ENCODE measurements at places on chromosomes 5 and 9.

GRCh38 chr5:133618141-133618540, 5.8 kb upstream of the FSTL4 start:
- DNase-seq, result no peak

- DNase-seq, result no peak
Observed at GRCh38 chr5:2909035-2909434, 157.6 kb upstream of the IRX2 start.

DNA sequence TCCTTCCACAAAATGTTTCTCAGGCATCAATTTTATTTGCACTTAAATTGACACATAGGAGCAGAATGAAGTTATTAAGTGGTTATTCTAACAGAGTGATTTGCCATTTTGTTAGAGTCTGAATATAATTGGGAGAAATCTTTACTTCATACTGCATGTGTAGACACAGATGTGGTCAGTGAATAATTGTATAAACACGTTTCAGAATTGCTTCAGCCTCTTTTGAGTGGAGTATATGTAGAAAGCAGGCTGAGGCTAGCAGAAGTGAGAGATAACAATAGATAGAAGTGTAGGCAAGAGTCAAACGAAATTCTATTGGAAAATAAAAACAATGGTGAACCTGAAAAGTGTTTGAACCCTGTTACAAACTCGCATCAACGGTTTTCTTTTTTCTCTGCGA, 270.7 kb downstream of the TMEM167A start:
- no peak for DNase-seq

- no peak for DNase-seq
Observed at GRCh38 chr5:40166802-40167201, 512.9 kb upstream of the PTGER4 start.

DNA sequence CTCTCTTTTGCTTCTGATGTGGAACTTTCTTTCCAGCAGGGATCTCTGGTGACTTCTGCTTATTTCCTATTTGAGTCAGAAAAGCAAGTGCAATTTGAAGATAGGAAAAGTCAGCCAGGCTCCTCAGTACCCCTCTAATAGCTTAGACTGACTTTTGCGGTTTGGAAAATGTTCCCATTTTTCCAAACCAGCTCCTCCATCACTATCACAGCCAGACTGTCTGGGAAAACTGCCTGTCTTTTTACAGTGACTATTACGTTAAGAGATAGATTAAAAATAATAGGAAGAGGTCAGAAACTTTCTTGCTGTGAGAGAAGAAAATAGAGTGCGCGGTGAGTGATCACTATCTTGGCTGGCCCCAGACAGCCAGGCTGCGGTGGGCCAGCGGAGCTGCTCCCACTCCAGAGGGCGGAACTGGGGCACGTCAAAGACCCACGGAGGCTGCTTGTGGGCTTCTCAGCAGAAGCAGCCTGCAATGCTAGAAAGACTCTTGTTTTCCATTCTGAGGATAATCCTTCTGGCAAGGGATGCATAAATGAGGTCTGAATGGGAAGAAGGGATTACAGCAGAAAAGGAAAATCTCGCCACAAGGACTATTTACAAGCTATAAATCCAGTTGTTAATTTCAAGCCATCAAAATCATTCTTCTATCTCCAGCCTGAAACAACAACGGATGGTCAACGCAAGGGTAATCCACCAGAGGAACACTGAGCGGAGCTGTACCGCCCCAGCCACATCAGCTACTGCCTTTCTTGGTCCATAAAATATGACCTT, 151.0 kb upstream of the MSX2 start:
- DNase-seq, result no peak

- peak; percentile 61 for DNase-seq
Observed at GRCh38 chr9:128684325-128685199, 4.5 kb upstream of the SET start.

GRCh38 chr5:107867266-107867665, 196.5 kb upstream of the EFNA5 start:
- no peak for DNase-seq

- no peak for DNase-seq
Observed at GRCh38 chr5:84779186-84779585, 394.5 kb upstream of the EDIL3 start.

GRCh38 chr9:126664900-126665643, 51.3 kb downstream of the LMX1B start:
- no peak for DNase-seq

GRCh38 chr5:17912794-17913193, 278.5 kb downstream of the TAF11L14 start:
- DNase-seq, result no peak

DNA sequence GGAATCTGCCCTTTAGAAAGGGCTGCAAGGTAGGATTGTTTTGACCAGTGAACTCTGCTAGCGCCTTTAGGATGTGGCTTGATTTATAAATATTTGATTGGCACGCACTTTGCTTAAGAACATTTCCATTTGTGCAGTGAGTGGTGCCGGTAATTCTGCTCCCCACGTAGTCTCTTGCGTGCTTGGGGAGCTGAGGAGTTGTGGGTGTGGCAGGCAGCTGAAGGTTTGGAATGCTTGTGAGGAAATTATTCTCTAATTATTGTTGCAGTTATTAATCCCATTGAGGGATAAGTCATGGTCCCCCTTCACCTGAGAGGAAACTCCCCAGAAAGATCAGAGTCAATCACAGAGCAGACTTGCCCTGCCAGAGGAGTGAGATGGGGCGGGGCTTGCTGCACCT, 76.7 kb downstream of the FGF1 start:
- DNase-seq, result no peak

- no peak for DNase-seq
Observed at GRCh38 chr5:133360693-133361472, 251.5 kb downstream of the FSTL4 start.

GRCh38 chr9:120917929-120918762, 8.4 kb downstream of the TRAF1 start:
- DNase-seq, result no peak

DNA sequence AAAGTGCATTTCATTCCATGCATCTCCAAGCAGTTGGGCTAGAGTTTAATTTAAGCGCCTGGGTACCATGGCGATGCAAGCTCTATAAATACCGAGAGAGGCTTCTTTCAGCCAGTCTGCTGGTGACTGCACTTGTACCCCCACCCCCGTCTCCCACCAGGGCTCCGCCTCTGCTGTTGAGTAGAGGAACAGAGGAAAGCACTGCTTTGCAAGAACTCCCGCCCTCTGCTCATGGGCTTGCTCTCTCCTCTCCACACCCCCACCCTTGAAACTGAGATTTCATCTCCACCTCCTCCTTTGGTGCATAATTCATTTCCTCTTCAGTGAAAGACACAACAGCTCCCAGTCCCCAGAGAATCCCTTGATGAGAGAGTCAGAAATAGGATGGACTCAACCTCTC, 5.1 kb upstream of the WWC1 start:
- no peak for DNase-seq

DNA sequence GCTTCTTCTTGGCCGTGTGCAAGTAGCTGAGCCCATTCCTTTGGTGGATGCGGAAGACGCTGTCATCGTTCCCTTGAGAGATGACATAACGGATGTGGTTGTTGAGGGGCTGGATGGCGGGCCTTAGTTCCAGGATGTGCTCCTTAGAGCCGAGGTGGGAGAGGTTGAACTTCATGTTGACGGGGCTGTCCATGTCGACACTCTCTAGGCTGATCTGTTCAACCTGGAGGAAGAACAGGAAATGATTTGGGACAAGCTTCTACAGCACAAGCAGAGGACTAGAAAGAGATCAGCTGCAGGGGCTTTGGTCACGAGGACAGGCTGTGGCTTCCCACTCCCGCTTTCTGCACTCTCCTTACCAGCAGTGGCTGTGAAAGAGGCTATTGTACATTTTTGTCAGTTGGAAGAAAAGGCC, 176.0 kb downstream of the SLC12A2 start:
- DNase-seq, result no peak

DNA sequence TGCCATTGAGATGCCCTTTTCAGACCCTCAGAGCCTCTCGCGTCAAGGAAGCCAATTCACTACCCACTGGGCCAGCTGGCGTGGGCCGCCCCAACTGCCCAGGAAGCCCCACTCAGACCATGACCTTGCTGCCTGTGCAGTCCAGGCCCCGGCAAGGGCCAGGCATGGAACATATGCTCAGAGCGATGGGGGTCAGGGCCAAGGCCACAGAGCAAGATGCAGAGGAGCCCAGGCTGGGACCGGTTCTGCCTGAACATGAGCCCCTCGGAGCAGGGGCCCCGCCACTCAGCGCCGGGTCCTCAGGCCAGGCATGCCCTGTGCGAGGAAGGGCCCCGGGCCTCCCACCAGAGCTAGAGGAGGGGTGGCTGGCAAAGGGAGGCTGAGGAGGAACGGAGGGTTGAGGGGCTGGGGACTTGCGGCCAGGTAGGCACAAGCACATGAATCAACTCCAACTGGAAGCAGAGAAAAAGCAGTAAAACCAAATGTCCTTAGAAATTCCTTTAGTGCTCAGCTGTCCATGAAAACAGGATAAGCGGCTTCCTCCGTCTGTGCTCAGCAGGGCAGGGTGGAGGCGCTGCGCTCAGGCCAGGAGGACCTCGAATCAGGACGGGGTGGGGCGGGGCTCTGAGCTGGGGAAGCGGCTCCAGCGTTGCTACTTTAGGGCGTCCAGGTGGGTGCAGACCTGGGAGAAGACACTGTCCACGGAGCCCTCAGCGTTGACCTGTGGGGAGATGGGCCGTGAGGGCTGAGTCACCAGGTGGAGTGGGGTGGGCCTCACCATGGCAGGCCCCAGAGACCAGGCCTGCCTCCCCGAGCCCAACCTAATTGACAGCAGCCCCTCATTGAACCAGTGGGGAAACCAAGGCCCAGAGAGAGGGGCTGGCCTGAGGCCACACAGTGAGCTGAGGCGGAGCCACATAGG, 9.9 kb downstream of the AK1 start:
- DNase-seq, result no peak

GRCh38 chr5:142013734-142014521, 1.1 kb upstream of the GNPDA1 start:
- no peak for DNase-seq

DNA sequence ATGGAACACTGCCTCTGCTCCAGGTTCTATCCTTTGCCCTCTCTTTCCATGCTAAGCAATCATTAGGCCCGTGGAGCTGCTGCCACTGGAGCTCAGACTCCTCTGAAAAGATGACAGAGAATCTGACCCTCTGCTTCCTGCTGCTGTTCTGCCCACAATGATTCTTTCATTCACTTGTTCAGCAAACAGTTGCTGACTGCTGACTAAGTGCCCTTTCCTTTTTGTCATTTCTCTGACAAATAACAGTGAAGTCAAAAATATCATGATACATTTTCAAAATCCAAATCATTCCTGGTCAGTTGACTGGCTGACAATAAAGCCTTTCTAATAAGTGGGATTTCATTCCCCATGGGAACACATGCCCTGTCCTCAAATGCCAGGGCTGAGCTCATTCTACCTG, 110.1 kb downstream of the SIL1 start:
- no peak for DNase-seq

- no peak for DNase-seq
Observed at GRCh38 chr9:115276621-115277020, 158.7 kb upstream of the TNC start.

- DNase-seq, result no peak
Observed at GRCh38 chr5:78490709-78491485, 130.5 kb downstream of the SCAMP1 start.

GRCh38 chr9:101592788-101593187, 2.0 kb downstream of the PPP3R2 start:
- DNase-seq, result no peak

- no peak for DNase-seq
Observed at GRCh38 chr5:150633429-150633828, 7.0 kb upstream of the SYNPO start.

- no peak for DNase-seq
Observed at GRCh38 chr5:113203916-113204315, 227.3 kb downstream of the DCP2 start.

GRCh38 chr9:134206311-134207300, 42.2 kb upstream of the RNU6ATAC start:
- no peak for DNase-seq
